ENCODE measurements at places on chromosomes 12 and 14.

DNA sequence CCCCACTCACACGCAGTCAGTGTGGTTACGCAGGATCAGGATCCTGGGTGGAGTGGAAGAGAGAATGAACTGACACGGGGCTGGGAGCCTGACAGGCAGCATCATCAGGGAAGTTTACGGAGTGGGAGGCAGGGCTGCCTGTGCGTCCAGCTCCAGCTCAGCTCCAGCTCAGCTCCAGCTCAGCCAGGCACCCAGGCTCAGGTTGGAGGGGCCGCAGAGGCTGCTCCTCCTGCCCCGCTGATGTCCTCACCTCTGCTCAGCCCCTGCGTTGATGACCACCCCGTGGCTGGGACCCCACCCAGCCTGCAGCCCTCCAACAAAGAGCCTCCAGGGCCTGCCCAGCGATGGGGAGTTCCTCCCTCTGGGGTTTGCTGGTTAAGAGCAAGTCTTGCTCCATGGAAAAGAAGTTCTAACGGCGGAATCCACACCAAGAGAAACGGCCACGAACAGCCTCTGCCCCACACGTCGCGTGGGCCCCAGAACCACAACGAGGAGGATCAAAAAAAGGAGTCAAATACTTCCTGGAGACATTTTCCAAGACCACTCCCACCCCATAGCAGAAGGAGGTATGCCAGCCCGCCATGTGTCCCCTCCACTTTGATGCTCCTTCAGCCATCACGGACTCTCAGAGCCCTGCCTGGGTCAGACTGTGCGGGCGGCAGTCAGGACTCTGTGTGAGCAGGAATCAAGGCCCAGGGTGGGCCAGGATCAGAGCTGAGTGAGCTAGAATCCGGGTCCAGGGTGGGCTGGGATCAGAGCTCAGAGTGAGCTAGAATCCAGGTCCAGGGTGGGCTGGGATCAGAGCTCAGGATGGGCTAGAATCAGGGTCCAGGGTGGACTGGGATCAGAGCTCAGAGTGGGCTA is 17.7 kb upstream of the C14orf180 start:
- DNase-seq = no peak

GRCh38 chr14:64990296-64990695 is 3.6 kb downstream of the FNTB start:
- no peak for DNase-seq

GRCh38 chr12:73452672-73453469 is 1084.8 kb upstream of the ATXN7L3B start:
- no peak for DNase-seq

- no peak for DNase-seq
These were observed 32.8 kb upstream of the RERG start for GRCh38 chr12:15253990-15254389.

DNA sequence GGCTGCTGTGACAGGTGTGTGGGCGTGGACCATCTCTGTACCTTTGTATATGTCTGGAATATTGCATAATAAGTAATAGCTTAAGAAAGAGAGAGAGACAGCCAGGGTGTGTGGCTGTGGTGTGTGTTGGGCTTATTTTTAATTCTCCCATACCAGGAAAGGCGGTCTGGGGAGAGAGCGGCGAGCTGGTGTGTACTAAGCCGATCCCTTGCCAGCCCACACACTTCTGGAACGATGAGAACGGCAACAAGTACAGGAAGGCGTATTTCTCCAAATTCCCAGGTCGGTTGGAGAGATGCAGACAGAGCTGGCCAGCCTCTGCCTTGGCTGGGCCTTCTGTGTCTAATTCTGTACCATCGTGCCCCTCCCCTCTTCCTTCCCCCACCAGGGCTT is 63.9 kb downstream of the AACS start:
- no peak for DNase-seq
